ENCODE measurements at places on chromosomes 5 and 9.

- no peak for DNase-seq
These were observed 46.6 kb downstream of the BNC2 start for GRCh38 chr9:16823906-16824305.

- DNase-seq: no peak
These were observed 340.9 kb downstream of the EFNA5 start for GRCh38 chr5:107329850-107330249.

DNA sequence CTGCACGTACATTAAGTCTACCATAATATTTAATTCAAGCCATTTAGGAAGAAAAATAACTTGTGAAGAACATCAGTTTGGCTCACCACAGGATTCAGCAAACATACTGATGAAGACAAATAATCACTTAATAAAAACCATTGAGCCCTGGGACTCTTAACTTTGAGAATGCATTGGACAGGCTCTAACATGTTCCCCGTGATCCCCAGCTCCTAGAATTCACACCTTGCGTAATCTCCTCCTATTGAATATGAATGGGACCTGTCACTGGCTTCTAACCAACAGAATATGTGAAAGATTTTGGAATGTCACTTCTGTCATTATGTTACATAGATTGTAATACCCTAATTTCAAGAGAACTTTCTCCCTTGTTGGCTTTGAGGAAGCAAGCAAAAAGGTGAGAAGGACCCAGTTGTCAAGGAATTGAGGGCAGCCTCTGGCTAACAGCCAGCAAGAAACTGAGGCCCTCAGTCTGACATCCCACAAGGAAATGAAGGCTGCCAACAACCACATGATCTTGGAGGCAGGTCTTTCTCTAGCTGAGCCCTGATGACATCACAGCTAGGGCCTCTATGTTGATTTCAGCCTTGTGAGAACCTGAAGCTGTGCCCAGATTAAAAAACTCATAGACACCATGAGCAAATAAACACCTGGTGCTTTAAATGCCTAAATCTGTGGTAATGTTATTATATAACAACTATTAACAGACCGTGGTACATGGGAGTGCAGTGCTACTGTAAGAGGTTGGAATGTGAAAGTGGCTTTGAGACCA lies 433.2 kb downstream of the SEMA5A start:
- DNase-seq: no peak

GRCh38 chr9:87573841-87574342 lies 76.2 kb downstream of the DAPK1 start:
- no peak for DNase-seq
